Vagina (tissue), 2 donors: ENCODE measurements at places on chromosomes 7 and 10. TPM values are rescaled to one million over a fixed set of nuclear protein-coding genes. Genes with fewer than 3 reads are reported as not detected.

Gene C10orf62
- total RNA-seq = not detected

Gene ITPRID1
- not detected for total RNA-seq

Gene HOXA1
- 0.74 TPM for total RNA-seq

Gene RBM28
- 20.9 TPM for total RNA-seq

Gene TMEM176B
- total RNA-seq = 60.6 TPM

Gene PRKG1
- total RNA-seq = 17.9 TPM

Gene SPDYE6
- total RNA-seq = not detected

Gene PUS7
- total RNA-seq = 16.9 TPM

Gene ZNF33A
- 18.9 TPM for total RNA-seq

Gene ZNF862
- total RNA-seq = 21.1 TPM
